ENCODE measurements at places on chromosomes 4 and X.

- no peak for DNase-seq
Observed at GRCh38 chrX:150337536-150337935, 25.6 kb upstream of the MAMLD1 start.

DNA sequence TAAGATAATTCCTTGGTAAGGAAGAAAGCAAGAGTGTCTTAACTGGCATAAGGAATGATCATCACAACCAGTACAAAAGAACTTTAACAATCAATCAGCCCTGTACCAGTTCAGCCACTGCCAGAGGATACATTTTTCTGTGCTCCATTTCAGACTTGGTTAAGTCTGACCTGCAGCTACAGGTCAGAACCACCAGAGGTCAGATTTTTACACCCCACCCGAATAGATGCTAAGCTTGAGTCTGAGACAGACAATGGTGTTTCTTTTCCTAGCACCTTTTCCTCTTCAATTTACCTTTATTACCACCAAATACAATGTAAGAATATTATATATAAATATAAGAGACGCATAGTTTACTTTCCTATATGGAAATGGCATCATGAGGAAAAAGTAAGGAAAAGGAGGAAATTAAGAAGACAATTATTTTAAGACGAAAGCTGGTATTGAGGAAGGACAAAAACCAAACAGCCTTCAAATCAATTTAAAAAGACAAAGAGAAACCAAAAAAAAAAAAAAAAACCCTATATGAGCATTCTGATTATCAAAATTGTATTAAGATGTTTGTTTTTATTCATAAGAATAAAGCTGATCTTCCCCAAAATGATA, 215.3 kb upstream of the TTC29 start:
- DNase-seq = peak; percentile 43

- no peak for DNase-seq
Observed at GRCh38 chr4:140242357-140243277, 88.6 kb upstream of the MAML3 start.

- no peak for DNase-seq
Observed at GRCh38 chrX:42442745-42443144, 335.2 kb downstream of the PPP1R2C start.

DNA sequence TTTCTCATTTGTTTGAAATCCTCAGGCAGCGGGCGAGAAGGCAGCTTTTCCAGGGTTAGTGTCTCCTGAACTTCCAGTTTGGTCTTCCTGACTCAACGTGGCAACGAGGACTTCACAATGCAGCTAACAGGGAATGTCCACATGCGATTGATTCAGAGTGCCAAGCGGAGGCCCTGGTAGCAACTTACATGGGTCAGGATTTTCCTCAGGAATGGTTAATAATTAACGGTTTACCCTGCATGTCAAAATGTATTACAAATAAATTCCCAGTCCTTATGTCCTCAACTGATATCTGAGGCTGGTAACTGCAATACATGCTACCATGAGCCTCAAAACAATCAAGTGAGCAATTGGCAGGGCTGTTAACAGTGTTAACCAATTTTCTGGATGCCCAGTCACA, 67.2 kb downstream of the MAP3K15 start:
- DNase-seq = no peak

DNA sequence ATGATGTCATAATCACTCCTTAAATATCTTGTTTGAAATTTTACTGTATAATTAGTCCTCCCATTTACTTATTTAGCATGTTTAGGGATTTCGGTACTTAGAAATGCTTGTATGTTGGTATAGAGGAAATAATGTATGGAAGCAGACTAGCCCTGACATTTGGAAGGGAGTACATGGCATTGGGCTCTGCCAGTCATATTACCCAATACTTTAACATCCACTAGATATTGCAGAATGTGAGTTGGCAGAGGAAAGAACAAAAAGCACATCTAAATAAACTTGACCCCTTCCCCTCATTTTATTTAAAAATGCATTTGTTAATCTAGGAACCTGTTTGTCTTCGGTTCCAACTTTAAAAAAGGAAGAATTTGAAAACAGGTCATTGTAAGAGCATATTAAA, 77.8 kb downstream of the RS1 start:
- no peak for DNase-seq

DNA sequence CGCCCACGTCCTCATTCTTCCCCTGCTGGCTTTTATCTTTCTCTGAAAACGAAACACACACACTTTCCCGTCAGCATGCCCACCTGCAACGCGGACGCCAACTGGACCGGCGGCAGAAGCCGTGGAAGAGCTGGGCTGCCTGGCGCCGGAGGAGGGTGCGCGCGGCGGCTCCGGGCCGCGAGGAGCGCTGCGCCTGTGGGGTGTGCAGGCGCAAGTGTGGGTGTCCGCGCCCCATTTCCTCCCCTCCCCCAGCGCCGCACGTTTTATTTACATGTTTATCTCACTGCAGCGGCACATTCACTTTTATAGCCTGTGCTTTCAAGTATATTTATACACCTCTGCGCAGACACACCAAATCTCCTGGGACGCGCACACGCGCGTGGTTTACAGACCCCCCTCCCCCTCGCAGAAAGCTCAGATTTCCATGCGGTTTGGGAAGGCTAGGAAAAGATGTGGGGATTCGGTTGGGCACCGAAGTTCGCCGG, 1.5 kb downstream of the PITX2 start:
- no peak for DNase-seq

- no peak for DNase-seq
Observed at GRCh38 chrX:26295425-26295824, 79.5 kb downstream of the MAGEB5 start.

All from AG09319 (cell line).